Central memory CD8-positive, alpha-beta T cell (primary cell): ENCODE measurements at places on chromosomes 12 and 14.
A peak's percentile ranks its signal among the peaks of the same experiment; 100 is the strongest.

DNA sequence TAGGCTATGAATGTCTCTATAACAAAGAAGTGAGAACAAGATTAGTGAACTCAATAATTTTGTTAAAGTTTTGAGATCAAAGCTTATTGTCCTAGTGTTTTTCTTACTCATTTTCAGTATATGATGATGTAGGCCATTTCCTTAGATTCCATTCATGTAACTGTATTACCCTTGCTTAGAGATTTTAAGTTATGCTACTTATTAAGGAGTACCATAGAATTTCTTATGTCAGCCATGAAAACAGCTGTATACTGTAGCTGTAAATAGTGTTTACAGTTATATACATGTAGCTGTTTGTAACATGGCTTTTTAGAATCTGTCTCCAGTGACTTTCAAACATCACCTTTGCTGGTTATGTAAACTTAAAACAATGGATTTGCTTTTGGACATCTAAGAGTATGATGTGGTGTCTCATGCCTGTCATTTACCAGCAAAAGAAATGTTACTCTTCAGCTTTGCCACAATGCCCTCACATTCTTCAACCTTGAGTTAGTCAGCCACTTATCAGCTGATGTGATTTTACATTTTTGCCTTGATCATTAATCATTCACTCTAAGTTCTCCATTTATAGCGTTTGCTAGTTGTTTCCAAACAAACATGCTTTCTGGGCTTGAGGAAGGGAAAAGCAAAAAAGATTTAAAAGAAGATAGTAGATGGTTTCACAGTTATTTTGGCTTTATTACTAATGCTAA is 55.5 kb downstream of the SLC16A7 start:
- DNase-seq, result no peak

- DNase-seq, result peak; percentile 22
These were observed 37.0 kb upstream of the NT5DC3 start for GRCh38 chr12:103877934-103878510.

- DNase-seq, result no peak
These were observed 23.1 kb upstream of the PWP1 start for GRCh38 chr12:107662484-107662883.

DNA sequence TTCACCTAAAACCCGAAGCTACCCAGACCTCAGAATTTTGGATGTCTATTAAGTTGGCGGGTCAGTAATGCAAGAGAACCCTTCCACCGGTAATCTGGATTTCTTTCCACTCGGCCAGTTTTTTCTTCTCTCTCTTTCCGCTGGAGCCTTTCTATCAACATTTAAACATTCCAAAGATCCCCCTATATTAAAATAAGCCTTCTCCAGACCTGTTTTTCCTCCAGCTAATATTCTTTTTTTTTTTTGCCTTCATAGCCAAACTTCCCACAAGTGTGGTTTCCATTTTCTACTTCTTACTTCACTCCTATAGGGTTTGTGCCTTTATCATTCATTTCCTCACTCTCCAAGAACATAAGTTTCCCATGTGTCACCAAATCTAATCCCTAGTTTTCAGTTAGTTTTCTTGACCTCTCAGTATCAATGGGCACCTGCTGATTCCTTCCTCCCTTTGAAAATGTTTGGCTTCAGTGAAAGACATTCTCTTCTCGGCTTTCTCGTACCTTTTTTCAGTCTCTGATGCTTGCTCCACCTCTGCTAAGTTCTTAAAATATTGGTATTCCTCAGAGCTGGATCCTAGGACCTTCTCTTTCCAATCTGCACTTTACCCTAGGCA is 583 bp upstream of the SDR39U1 start:
- DNase-seq, result no peak

DNA sequence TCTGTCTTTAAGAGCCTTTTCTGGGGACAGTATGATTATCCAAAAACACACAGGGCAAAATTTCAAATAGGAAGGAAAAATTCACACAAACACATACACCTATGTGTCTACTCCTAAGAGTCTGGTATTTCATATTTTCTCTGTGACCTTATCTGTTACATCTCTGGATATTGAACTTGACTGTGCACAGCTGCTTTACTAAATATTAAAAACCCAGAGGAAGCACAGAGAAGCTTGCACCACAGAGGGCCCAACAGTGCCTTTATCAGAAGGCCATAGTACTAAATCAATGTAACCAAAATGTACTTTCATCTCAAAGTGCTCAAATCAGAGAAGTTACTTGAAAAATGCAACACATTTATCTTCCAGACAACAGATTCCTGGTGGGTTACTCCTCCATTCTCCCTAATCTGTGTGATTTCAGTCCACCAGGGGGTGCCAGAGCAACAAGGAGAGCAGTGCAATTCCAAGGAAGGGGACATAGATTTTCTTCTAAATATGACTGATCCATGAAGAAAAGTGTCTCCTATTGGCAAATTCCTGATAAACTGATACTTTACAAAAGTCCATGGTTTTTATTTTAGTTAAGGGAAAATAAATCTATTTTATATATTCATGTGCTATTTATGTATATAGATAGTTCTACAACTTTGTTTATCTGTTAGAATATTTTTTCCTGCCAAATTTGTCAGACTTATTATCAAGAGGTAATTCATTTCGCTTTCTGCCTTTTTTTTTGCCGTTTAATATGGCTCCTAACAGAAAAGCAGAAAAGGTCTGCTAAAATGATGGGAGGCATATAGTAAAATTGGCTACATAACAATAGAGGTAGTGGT is 617.6 kb downstream of the LRFN5 start:
- no peak for DNase-seq

DNA sequence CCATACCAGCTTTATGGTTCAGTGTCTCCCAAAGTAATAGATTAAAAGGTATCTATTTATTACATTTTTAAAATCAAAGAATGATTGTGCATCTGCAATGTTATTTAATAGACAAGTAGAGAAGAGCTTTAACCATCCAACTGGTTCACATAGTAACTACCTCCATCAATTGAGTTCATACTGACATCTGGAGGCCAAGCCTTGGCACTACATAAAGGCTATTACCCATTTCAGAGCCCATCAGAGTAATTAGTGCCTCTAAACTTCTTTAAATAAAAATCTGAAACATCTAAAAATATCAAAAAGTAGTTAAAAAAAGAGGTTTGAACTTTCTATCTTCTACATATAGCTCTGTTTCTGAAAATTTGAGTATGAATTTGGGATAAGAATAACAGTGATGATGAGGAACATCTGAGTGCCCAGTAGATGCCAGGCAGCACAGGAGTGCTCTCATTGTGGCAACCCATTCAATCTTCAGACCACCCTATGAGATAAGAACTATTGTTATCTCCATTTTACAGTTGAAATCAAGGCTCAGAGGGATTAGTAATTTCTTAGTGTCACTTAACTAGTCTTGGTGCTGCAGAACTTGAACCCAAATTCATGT is 132.9 kb upstream of the DAAM1 start:
- no peak for DNase-seq

GRCh38 chr12:91651728-91652127 is 469.1 kb upstream of the DCN start:
- no peak for DNase-seq

DNA sequence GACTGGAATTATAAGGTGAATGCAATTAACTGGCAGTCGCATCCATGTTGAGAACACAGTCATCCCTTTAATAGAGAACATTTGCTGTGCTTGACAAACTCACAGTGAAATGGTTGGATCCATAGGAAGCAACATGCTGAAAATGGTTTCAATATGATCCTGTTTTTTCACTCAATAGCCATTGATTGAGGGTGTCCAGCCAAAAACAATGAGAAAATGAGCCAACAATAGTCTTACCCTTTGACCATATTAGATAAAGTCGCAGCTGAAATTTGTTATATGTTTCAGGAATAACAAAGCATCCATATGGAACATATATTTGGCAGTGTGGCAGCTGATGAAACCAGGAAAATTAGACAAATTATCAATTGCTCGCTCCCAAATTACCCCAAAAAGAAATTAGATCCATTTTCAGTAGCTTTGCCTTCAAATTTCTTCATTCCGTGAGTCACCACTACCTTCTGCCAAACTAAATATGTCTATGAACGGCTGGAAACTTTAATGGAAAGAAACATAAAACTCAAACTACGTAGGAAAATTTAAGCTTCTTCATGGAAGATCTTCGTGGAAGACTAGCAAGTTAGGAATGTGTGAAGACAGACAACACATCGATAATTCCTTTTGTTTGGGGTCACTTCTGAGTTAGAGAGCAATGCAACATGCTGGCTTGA is 17.4 kb downstream of the IGF1 start:
- no peak for DNase-seq

- DNase-seq, result peak; percentile 43
These were observed 900.6 kb downstream of the VRK1 start for GRCh38 chr14:97697772-97698171.

DNA sequence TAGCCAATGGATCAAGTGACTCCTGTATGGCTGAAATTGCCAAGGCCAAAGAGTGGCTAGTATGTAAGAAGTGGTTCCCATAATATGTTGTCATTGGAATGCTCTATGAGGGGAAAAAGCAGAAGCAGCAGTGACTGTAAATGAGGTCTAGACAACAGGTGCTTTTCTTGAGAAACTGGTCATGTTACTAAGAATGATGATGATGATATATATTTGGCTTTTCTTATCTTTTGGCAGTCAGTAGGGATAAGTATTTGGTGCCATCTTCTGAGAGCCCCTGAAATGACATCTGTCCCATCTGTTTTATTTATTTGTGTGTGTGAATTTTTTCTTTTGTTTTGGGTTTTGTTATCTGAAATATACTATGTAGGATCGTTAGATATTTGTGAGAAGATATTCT is 141.7 kb downstream of the SYT1 start:
- no peak for DNase-seq
